ENCODE measurements at places on chromosomes 7 and 10.

- DNase-seq = no peak
Observed at GRCh38 chr7:39678930-39679709, 55.7 kb downstream of the RALA start.

GRCh38 chr7:128831994-128832879 is 2.0 kb downstream of the FLNC start:
- DNase-seq = no peak

DNA sequence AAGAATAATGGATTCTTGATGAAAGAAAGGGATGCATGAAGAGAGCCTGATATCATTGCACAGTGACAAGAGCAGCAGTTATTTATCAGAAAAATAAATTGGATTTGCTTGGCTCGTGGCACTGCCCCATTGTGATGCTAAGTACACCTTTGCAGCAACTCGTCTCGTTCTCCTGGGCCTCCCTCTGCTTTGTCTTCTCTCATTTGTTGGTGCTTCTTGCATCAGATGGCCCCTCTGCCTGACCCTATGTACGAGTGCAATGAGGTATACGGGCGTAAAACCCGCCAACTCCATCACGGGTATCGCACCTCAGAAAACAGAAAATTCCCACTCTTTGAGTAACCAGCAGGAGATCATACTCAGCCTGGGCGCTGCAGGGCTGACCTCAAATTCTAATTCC is 107.2 kb upstream of the C10orf90 start:
- no peak for DNase-seq

DNA sequence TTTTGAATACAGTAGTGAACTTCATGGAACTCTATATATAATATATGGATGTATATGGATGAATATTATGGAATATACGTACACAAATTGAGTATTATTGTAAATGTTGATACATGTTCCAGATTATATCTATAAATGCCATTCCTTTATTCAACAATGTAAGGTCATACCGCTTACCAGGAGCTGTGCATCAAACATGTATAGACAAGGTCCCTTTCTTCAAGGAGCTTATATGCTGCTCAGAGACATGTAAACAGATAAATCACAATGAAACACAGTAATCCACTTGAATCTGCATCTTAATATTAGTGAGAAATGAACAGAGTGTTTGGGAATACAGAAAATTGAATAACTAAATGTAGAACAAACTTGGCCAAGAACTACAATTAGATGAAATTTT is 898 bp upstream of the SEM1 start:
- no peak for DNase-seq

GRCh38 chr7:20642166-20642565 is 26.7 kb downstream of the ABCB5 start:
- no peak for DNase-seq

DNA sequence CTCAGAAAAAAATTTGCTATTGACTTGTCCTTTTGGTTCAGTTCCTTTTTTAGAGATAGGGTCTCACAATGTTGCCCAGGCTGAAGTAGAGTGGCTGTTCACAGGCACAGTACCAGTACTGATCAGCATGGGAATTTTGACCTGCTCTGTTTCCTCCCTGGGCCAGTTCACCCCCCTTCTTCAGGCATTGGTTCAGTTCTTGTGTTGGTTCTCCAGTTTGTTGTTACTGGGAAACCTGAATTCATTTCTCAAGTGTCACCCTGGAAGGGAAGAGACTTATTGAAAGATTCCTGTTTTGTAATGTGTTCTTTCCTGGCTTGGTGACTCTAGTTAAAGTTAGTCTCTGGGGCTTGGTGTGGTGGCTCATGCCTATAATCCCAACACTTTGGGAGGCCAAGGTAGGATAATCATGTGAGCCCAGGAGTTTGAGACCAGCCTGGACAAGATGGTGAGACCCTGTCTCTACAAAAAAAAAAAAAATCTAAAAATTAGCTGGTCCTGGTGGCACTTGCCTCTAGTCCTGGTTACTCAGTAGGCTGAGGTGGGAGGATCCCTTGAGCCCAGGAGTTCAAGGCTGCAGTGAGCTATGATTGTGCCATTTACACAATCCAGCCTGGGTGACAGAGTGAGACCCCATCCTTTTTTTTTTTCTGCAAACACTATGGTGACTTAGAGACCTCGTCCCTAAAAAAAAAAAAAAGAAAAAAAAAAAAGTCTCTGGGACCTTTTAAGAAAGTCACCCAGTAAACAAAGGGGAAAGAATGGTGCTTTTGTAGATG is 52.7 kb downstream of the CNNM2 start:
- DNase-seq = no peak

GRCh38 chr7:70480927-70481569 is 650.9 kb upstream of the GALNT17 start:
- no peak for DNase-seq

DNA sequence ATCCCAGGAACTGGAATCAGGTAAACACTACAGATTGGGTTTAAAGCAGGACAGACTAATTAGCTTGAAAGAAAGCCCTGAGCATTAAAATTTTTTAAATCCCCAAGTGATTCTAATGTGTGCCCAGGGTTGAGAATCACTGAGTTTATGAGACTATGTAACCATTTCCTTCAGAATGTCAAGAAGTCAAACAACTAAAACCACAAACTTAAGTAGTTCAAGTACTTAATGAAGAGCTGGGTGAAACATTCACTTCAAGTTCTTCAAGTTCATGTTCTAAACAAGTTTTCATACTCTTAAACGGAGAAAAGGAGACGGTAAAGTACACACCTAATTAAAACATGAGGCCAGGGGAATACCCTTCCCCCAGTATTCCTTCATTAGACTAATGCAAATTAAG is 28.2 kb upstream of the TLL2 start:
- DNase-seq = no peak
